ENCODE measurements at places on chromosomes 5 and 9.

DNA sequence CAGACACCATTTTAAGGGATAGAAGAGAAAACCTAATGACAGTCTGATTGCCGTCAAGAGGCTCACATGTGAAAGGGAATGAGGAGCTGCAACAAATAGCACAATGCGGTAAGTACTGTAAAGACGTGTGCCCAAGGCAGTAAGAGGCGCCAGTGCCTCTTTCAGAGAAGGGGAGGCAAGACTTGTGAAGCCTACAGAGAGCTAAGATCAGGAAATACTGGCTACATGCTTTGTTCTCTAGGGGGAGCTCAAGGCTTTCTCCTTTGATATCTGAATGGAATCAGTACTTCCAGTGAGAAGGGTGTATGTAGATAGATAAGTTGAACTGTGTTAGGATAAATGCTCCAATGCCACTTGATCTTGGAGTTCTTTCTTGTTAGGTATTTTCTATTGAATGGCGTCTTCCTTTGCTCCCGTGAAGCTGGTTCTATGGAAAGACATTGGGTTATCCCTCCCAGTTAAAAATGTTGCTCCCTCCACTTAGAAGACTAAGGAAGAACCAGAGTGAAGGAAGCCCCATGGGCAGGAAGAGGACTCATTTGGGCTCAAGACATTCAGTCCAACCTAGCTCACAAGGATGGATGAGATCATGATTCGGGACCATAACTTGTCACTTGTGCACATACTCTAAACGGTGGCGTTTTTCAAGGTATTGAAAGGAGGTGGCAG lies 23.5 kb upstream of the ALDOB start:
- DNase-seq: no peak

GRCh38 chr9:4009006-4009511 lies 290.8 kb downstream of the GLIS3 start:
- no peak for DNase-seq

GRCh38 chr5:1509346-1510085 lies 14.2 kb downstream of the LPCAT1 start:
- no peak for DNase-seq

DNA sequence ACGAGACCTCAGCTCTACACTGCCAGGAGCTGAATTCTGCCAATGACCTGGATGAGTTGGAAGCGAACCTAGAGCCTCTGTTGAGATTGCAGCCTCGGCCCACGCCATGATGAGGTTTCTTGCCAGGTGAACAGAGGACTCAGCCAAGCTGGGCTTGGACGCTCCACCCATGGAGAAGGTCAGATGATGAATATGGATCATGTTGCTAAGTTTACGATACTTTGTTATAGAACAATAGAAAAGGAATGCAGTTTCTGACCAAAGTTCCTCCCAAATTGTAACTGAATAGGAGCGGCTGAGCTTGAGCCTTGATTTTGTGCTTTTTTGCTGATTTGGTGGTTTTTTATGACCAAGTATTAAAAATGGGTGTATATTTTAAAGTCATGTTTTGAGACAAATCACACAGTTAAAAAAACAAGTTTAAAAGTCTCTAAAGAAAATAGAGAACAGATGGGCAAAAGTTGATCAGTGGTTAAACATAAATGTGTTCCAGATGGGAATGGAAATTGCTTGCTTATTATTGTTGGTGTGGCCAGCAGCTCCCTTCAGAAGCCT lies 32.9 kb downstream of the ROPN1L start:
- DNase-seq: no peak

GRCh38 chr9:131698618-131698985 lies 41.3 kb downstream of the RAPGEF1 start:
- DNase-seq: no peak

DNA sequence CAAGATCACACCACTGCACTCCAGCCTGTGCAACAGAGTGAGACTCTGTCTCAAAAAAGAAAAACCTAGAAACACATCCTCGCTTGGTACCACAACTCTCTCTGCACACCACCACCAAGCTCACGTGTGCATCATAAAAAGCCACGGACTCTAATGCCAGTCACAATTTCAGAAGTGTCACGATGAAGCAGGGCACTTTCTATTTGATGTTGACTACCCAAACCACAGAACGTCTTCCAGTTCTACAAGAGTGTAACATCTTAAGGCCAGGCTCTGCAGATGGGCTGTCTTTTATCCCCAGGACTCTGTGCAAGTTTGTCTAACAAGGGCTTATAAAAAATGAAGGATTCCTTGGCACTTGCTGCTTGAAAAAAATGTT lies 22.9 kb downstream of the GFPT2 start:
- DNase-seq: no peak

DNA sequence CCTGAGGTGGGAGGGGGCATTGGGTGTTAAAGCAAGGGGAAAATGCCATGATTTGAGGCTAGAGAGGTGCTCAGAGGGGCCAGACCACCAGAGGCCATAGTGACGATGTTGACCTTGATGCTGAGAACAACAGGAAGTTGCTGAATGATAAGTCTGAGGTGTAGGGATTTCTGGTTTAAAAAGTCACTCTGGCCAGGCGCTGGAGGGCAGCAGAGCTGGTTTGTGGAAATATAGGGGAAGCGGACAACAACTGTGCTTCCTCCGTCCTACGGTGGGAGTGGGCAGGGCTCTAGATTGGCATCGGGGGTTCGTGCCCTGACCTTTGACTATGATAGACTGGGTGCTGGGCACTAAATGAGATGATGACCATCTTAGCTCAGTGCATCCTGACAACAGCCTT lies 44.7 kb downstream of the STOM start:
- DNase-seq: no peak

- no peak for DNase-seq
Measured at GRCh38 chr5:117473165-117473564, 898.5 kb upstream of the SEMA6A start.

DNA sequence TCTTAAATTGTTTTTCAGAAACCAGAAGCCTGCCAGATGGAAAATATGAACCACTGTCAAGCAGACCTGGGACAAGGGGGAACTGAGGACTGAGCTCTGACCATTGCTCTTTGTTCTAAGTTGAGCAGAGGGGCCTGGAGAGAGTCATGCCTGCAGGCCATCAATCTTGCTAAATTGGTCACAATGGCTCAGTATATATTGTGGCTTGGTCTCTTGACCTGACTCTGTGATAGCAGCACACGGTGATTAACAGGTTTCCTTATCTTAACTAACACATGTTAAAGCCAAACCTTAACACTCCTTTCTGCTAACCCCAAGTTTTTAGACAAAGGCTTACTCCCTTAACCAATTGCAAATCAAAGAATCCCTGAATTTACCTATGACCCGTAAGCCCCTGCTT lies 1281.2 kb upstream of the NUDT12 start:
- DNase-seq: no peak

DNA sequence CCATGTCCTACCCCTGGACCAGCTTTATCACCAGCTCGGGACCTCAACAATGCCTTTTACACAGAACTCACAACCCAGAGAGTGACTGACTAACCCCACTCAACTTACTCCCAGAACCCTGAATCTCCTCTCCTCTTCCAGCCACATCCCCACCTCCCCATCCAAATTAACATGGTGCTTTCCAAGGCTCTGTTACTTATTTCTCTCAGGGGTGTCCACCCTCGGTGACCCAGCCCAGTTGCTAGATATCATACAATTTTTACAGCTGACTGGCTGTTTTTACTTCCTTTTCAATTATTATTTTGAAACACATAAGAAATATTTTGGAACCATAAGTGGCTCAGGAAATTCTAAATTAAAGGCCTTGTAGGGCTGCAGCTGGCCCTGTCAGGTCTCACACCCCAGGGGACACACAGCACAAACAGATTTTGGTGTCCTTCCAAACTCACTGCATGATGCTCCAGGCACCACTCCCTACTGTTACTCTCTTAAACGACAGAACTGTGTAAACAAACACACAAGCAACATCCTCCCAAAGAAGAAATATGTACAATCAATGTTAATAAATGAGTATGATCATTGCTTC lies 180.6 kb downstream of the ADAMTS12 start:
- no peak for DNase-seq

DNA sequence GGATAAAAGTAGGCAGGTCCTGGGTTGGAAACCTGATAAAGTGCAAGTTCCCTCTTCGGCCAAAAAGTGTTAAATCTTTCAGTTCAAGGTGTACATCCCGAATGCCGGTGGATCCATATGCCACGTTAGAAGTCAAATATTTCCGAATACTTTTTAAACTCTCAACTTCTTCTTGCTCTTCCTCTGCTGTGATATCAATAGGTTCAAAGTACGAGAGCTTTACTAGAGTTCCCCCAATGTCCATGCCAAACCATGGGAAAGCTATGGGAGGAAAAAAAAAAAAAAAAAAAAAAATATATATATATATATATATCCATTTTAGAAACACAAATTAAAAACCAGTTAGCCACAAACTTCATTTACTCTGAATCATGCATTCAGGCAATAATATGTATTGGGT lies 10.4 kb downstream of the PANK3 start:
- no peak for DNase-seq

DNA sequence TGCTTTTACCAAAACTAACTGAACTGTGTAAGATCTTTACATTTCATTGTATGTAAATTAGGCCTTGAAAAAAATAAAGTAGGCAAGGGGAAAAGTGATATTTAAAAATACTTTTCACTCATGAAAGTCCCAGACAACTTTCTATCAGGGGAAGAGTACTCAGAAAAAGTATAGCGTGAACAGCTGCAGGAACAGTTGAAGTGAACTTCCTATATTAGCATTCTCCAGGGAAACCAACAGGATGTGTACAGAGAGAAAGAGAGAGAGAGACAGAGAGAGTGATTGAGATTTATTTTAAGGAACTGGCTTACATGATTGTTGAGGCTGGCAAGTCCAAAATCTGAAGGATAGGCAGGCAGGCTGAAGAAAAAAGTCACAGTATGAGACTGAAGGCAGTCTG lies 42.0 kb downstream of the ERMP1 start:
- DNase-seq: no peak

DNA sequence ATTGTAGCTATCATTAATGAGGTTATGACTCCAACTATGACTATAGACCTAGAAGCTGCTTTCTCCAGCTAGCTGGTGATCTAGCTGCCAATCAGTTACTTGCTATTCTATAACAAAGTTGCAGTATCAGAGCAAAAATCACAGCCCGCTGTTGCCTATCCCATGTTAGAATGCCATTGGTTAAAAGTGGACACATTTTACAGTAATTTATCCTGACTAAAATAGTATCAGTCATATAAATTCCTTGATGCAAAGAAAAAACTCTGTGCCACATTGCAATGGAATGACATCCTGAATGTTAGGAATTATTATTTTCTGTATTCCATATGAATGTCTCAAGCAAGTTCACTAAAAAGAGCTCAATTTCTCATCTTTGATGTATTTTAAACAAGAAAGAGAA lies 626.5 kb downstream of the PDE4D start:
- no peak for DNase-seq

GRCh38 chr5:56350597-56351170 lies 117.6 kb upstream of the ANKRD55 start:
- DNase-seq: peak; percentile 84

- DNase-seq: no peak
Measured at GRCh38 chr5:125093776-125094175, 347.3 kb upstream of the ZNF608 start.

DNA sequence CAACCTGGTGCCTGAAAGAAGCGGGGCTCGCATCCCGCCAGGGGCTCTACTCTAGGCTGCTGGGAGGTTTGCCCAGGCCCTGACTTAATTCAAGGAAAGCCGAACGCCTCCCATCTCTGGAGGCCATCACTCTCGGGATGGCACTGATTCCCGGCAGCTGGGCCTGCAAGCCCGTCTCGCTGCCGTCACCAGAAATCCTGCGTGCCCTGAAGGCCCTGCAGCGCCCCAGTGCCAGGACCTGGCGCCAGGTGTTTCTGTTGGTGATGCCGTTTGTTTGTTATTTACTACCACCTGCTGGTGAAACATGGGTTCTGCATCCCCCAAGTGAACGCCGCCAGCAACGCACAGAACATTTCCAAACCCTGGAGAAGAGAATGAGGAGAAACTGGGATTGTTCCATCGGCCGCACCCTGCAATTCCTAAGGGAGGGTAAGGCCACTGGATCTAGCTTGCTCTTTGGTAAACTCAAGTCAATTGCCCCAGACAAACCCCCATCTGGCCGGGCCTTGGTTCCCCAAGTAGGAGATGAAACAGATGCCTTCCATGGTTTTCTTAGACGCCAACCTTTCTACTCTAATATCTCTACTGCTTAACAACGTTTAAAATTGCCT lies 77.9 kb downstream of the AK8 start:
- peak; percentile 77 for DNase-seq

DNA sequence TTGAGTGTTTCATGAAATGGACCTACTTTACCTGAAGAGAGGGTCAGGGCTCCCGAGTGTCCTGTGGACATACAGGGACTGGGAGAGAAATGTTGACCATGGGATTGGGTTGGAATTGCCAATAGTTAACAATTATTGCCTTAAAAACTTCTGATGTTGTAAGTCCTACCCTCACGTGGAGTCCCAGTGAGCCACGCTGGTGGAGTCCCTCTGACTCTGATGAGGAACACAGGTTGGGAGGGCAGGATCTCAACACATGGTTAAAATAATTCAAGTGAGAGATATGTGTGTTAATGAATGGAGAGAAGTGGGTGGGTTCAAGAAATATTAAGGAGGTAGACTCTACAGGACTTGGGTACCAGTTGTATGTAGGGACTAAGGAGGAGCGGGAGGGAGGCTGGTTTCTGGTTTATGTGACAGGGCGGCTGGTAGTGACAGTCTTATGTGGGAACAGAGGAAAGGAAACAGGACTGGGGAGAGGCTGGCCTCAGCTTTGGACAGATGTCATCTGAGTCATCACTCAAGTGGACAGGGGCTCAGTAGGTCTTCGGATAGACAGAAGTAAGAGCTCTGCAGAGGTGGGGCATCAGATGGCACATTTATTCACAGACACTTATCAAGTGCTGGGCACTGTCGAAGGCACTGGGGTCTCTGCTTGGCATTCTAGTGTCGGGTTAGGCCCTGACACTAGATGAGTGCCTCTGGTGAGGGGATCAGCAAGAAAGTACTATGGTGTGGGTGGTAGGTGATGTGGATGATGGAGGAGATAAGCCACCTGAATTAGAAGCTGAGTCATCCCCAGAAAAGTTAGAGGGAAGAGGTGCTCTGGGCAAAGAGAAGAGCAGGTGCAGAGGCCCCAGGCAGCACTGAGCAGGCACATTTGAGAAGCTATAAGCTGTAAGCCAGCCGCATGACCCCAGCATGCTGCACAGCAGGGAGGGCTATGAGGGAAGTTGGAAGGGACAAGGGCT lies 27.2 kb downstream of the MAML1 start:
- no peak for DNase-seq

GRCh38 chr5:93342563-93343061 lies 238.4 kb downstream of the NR2F1-AS1 start:
- DNase-seq: no peak

GRCh38 chr5:8333485-8333884 lies 464.5 kb downstream of the MTRR start:
- DNase-seq: no peak

DNA sequence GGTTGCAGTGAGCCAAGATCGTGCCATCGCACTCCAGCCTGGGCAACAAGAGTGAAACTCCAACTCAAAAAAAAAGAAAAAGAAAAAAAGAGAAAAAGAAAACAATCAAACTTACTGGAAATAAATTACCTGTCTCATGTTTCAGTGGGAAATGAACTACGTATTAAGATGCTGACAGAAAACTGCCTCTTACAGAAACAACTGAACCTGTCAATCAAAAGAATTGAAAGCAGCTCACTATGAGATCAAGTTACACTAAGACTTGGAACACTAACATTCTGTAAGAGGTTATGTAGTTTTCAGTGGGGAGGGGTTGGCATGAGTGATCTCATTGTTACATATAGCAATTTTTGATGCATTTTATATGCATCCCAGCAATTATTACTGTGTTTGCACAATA lies 64.4 kb upstream of the SPATA31E1 start:
- no peak for DNase-seq

Data from tibial artery (tissue), 4 donors.